ENCODE measurements at places on chromosomes 4 and X.

DNA sequence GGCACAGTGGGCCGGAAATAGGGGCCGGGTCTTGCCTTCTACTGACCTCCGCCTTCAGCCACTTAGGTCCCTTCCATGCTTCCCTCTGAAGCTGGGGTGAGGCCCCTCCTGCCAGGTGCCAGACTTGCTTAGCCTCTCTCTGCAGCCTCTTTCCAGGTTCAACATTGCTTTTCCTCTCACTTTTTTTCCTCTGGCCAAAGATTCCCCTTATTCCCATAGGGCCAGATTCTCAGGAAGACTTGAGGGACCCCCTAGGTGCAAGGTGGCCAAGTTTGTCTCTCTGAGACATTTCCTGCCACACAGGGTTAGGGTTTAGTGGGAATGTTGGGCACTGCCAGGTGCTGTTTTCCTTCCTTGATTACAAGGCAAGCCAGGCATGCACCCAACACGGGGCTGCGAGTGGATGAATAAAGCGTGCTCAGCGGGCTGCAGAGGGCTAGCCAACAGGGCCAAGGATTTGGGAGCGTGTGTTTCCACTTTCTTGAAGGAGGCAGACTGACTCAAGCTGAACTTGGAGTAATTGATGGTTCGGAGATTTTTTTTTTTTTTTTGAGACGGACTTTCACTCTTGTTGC is 7.6 kb upstream of the GJB1 start:
- no peak for DNase-seq

DNA sequence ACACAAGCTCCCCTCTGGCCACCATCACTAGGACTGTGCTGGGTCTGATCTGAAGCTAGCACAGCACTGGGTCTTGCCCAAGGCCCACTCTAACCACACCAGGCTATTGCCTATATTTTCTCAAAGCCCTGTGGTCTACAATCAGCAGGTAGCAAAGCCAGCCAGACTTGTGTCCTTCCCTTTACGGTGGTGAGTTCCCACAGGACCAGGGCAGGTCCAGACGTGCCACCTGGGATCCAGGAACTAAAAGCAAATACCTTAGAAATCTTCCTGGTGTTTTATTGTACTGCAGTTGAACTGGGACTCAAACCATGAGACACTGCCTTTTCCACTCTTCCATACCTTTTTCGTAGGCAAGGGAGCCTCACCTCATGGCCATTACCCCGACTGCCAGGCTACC is 9.0 kb upstream of the MAGEC2 start:
- DNase-seq: no peak

DNA sequence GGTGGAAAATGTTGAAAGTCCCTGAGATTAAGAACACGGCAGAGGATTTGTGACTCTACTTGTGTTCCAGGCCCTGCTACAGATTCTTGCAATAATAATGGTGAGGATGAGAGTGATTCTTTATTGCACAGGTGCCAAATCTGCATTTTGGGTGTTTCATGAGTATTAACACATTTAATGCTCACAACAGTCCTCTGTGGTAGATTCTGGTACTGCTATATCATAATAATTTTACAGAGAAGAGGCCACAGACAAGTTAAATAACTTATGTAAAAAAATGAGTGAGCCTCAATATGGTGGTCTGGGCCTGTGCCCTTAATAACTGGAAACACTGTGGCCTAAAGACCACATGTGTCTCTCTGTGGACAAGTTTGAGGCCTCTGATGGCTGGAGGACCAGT is 124.3 kb downstream of the C4orf33 start:
- no peak for DNase-seq

DNA sequence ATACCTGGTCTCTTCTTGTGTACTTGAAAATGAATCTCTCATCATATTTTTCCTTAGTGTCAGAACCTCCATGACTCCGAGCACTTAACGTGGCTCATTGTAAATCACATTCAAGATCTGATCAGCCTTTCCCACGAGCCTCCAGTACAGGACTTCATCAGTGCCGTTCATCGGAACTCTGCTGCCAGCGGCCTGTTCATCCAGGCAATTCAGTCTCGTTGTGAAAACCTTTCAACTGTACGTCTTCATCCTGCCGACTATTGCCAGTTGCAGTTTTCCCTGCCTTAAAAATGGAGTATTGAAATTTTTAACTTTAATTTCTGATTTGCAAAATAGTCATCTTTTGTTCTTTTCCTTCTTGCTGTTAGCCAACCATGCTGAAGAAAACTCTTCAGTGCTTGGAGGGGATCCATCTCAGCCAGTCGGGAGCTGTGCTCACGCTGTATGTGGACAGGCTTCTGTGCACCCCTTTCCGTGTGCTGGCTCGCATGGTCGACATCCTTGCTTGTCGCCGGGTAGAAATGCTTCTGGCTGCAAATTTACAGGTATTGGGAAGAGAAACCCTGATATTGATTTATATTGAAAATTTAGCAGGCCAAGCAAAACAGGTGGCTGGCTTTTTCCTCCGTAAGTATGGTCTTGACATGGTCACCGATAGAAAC is 42.4 kb upstream of the MSANTD1 start:
- DNase-seq: no peak

DNA sequence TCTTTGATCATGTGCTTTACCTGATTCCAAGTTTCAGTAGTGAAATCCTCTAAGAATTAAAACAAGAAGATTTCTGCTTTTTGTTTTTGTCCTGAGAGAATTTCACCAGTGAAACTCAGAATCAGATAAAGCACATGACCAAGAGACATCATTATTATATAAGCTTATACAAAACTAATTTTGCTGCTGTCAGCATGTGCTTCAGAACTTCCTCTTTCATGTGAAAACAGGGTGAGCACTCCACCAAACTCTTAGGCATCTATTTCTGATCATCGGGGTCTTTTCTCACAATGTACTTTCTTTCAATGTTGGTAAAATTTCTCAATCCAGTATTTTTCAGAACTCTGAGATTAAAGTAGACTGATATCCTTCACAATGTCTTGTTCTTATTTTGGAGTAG is 152.1 kb downstream of the SLC39A8 start:
- no peak for DNase-seq

GRCh38 chr4:187172340-187172761 is 448.7 kb upstream of the FAT1 start:
- DNase-seq: no peak

- DNase-seq: peak; percentile 13
Observed at GRCh38 chr4:143185253-143186107, 763 bp downstream of the USP38 start.

- DNase-seq: no peak
Observed at GRCh38 chr4:26996745-26997144, 136.1 kb downstream of the STIM2 start.

- DNase-seq: peak; percentile 14
Observed at GRCh38 chrX:119181491-119181890, 53.9 kb upstream of the KIAA1210 start.

DNA sequence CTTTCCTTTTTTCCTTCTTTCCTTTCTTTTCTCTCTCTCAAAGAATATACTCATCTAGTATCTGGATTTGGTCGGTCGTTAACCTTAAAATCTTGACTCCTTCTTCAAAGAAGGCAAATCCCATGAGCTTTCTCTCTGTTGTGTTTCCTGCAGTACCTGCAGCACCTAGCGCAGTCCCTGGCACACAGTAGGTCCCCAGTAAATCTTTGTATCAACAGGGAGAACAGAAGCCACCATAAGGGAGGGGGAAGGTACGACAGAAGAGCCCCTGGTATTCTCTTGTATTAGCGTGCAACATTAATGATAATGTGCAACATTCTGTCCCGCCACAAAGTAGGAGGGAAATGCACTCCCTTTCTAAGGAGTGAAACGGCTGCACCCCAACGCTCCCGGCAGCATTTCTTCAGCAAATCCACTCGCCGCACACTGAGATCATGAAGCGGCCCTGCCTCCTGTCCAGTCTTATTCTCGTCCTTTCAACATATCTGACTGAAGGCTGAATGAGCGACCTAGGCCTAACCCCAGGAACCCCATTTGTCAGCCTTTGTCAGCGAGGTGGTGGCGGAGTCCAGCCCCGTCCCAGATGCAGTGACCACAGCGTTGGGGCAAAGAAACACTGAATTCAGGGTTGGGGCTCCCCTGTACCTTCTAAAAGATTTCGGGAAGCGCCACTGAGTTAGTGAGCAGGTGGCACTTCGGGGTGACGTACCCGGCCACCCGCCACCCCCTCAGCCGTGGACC is 133.7 kb downstream of the AMELX start:
- no peak for DNase-seq

GRCh38 chr4:8332038-8332857 is 62.7 kb downstream of the HTRA3 start:
- no peak for DNase-seq

- no peak for DNase-seq
Observed at GRCh38 chr4:140777894-140778293, 21.7 kb upstream of the TBC1D9 start.

DNA sequence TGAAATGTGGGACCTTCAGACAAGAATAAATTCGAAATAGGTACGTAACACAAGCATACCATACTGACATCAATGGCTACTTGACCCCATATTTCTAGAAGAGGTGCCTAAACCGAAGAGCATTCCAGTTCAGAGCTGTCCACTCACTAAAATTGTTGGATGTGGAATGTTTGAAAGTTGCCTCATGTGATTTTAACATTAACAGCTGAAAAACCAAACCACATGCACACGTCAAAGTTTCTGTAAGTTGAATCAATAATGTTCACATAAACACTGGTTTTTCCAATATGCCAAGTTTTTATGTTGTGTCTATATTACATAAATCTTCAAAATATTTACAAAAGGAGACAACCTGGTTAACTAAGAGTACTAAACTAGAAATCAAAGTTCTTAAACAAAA is 3.5 kb downstream of the UBE2D3 start:
- no peak for DNase-seq

DNA sequence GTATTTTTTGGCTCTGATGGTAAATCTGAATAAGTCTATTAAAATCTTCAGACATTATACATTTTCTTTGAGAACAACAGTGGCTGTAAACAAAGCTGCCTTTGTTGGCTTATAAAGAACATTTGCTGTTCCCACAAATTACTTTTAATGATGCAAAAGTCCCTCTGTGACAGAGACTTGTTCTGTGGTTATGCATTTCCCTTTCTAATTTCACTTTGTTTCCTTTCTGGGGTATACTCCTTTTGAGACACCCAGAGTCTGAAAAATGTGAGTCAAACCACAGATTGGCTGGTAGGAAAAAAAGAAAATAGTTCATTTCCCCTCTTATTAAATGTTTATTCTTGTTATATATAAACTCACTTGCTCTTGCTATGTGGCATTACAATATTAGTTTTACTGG is 402.4 kb downstream of the PACRGL start:
- DNase-seq: no peak

DNA sequence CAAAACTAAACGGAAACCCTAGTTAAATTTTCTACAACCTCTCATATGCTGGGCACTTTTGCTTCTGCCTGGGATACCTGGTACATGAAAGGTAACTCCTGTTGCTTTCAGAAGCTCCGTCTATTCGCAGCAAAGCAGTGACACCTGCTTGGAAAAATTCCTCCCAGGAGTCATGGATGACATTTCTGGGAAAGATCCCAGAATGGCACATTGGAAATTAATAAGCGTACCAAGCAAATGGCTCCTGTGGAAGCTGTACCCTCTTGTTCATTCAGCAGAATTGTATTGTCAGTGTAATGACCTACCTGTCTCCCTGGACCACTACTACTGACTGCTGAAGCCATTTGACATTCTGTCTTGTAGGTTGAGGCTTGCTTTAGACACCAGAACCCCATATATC is 349.7 kb upstream of the NOCT start:
- DNase-seq: no peak

DNA sequence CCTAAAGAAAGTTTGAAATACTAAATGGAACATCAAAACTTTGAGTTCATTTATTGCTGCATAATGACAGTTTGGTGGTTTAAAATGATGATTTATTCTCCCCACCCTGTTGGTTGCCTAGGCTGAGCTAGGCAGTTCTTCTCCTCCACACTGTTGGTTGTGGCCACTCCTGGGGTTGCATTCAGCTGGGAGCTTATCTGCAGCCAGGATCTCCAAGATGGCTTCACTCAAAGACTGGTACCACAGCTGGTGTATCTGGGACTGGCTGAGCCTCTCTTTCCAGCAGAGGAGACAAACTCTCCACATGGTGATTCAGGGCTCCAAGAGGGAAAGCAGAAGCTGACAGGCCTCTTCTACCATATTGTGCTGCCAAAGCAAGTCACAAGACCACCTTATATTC is 33.1 kb downstream of the MSL3 start:
- DNase-seq: no peak

GRCh38 chr4:74654230-74654681 is 140.1 kb downstream of the BTC start:
- peak; percentile 71 for DNase-seq

DNA sequence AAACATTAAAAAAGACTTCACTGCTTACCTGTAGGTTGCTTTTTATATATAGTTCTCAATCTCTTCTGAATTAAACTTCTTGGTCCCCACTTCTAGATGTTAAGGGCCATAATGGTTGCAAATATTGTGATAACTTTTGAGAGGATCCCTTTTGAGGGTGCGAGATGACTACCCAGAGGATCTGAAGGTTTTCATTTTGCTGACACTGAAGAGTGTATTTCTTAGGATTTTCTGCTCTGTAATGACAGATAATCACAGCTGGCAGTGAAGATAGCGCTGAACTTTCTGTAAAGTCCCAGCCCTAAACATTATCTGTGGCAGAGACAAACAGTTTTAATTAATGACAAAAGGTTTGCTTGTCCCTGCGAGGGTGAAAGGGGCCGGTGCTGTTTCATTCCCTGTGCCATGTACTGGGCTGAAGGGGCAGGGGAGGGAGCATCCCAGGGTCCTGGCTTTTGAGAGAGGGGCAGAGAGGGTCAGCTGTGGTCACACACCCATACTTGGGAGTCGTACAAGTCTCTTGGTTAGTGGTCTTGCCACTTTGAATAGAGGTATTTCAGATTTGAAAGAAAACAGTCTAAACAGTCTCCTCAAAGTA is 22.2 kb downstream of the CLCN4 start:
- DNase-seq: no peak

GRCh38 chr4:177301126-177301639 is 8.5 kb upstream of the NEIL3 start:
- no peak for DNase-seq

GRCh38 chrX:136183917-136184316 is 36.6 kb downstream of the FHL1 start:
- DNase-seq: no peak

DNA sequence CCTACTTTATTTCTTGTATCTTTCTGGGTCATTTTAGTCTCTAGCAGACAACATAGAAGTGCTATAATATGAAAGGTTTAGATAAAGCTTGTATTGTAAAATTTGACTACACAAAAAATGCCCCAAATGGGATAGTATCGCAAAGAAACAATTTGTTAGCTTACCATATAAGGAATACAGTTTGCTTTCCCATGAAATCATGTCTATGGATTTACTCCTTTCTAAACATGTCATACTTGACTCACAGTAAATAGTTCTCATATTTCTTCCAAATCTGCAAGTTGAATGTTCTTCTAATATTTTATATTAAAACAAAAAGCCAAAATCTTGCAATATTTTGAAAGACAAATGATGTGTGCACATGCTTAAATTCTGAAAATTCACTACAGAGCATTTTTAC is 103.9 kb downstream of the PPA2 start:
- no peak for DNase-seq

GRCh38 chrX:153775293-153776119 is 5.3 kb upstream of the SRPK3 start:
- DNase-seq: no peak

Measured in SW480 (cell line).